BJ (cell line): ENCODE measurements at places on chromosomes 1 and 21.
A peak's percentile ranks its signal among the peaks of the same experiment; 100 is the strongest.

DNA sequence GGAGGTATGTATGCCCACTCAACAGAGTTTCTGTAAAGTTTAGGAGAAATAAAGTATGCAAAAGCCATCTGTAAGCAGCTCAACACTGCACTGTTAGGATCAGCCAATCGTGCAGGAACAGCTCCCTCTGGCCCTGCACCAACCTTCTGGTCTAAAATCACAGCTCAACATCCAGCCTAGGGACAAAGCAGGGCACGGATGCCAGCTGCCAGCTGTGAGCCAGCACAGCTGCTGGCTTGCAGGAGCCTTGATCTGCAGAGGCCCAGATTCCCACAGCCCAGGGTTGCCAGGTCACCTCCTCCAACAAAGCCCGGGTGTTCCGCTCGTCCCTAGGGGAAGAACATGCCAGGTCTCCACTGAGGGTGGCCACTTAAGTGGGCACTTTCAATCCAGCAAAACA lies 8.6 kb downstream of the ACOT7 start:
- no peak for DNase-seq

- no peak for DNase-seq
These were observed 77.5 kb upstream of the L1TD1 start for GRCh38 chr1:62117018-62117750.

DNA sequence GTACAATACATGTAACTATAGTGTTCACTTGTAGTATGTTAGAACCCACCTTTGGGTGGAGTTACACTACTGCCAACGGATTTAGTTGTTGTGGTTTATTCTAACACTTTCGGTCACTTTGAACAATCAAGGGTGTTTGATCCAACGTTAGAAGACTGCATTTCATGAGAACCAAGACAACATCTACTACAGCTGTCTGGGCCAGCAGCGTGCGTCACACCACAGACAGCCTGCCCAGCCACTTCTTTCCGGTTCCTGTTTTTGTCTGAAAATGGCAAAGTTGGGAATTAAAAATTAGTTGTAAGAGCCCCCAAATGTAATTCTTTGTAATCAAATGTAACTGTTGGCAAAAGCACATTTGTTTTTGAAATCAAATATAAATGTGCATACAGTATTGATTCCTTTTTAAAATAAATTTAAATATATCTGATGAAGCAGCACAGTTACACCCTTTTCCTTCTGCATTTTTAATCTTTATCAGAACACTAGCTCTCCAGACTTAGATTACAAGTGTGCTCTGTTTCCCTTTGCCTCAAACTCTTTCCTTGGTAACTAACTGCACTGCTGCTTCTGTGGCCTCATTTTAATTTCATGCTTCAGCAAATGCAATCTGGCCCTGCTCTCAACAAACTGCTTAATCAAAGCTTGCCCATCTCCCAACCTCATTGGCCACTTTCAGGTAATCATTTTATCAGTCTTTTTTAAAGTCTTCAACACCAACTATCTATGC lies 86.6 kb upstream of the DPH5 start:
- DNase-seq: no peak

GRCh38 chr1:43282220-43283195 lies 2.9 kb downstream of the C1orf210 start:
- DNase-seq: no peak

DNA sequence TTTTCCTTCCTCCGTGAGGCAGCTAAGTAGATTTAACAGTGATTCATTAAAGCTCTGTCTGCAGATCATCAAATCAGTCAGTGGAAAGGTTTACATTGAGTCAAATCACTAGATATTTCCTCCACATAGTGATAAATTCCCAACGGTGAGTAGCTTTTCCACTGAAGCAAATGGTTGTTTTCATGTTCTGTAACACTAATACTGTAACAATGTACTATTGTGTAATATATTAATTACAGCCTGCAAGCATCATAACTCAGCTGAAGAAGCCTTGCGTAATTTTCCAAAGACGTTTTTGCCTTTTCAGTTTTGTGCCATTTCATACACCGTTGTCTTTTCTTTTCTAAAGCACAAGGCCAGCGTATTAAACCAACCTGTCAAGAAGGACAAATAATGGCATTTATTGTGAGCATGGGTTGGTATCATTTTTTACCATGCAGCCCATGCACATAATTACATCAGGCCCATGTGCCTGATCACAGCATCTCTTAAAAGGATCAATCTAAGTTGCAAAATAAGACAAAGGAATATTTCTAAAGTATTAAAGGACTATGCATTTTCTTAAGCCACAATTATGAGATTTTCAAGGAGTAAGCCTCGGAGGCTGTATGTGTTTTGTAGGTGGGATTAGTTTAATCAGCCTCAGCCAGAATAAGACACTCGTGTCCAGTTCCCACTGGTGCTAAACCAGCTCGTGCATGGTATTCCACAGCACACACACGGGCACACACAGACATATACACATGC lies 16.7 kb upstream of the PDE9A start:
- peak; percentile 18 for DNase-seq

- no peak for DNase-seq
These were observed 98.5 kb downstream of the DISC1 start for GRCh38 chr1:231724876-231725647.

DNA sequence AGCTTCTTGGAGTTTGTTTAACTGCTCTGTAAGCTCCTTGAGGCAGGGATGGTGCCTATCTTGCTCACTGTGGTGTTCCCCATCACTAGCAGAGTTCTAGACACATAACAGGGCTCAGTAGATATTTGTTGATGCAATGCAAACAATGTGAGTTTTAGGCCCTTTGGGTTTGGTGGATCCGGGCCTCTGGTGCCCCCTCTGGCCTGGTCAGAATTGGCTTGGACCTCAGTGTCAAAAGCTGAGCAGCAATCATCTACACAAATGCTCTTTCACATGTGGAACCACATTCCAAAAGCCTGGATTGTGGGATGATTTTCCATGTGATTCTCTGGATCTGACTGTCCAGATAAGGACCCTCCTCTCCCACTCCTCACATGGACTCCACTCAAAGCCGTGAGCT lies 53.4 kb upstream of the BCAR3 start:
- no peak for DNase-seq

GRCh38 chr1:38587766-38588165 lies 271.8 kb downstream of the RRAGC start:
- no peak for DNase-seq

DNA sequence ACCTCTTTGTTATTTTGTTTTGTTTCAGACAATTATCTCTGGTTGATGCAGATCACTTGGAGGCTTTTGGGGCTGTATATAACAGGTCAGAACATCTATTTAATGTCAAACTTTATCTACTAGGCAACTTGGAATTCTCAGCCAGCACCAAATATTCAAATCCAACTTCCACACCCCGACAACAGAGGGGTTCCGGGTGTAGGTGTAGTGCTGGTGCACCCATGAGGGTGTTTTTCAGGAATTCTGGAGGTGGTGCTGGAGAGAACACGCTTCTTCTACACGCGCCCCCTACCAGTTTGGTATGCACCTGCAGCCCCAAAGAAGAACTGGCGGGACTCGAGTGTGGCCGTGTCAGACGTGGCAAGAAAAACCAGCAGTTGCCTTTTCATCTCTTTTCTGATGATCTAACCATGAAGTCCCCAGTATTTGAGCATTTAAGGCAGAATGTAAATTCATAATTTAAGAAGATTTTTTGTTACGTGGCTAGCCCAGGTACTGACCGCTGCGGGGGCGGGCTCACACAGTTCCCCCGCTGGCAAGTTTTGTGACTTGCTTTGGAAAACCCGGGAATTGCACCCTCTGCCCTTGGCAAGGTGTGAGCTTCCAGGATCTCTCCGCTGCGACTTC lies 462 bp upstream of the TLCD4 start:
- no peak for DNase-seq

DNA sequence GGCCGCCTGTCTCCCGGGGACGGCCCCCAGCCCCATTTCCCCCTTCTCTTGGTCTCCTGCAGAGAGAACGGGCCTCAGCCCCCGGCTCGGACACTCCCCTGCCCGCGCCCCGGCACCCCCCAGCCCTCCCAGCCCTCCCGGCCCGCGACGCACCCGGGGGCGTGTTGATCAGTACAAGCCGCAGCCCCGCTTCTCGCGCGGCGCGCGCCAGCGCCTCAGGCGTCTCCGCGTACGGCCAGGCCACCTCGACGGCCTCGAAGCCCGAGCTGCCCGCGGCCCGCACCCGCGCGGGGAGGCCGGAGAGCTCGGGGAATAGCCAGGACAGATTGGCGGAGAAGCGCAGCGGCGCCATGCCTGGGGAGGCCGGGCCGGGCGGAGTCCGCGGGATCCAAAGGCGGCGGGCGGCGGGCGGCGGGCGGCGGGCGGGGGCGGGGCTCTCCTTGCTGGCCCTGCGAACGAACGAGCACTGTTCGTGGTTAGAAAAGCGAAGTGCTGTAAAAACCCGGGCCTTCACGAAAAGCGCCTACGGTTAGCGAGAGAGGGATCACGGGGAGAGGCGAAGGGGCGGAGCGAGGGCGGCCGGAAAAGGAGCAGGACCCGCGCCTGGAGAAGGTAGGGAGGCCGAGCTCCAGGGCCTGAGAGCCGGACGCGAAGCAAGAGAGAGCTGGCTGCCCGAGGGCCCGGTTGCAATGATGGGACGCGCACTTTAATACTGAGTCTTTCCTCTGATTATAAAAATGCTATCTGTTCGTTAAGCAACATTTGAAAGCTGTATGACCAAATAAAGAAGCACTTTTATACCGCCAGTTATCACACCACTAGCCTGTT lies at the start of gene HYI:
HYI (minus strand) TSS at position 490 of the 828 bp plus-strand sequence; CDS start at position 352, 138 bp downstream.
- peak; percentile 51 for DNase-seq

- no peak for DNase-seq
These were observed 12.1 kb downstream of the CSTB start for GRCh38 chr21:43763901-43764523.

DNA sequence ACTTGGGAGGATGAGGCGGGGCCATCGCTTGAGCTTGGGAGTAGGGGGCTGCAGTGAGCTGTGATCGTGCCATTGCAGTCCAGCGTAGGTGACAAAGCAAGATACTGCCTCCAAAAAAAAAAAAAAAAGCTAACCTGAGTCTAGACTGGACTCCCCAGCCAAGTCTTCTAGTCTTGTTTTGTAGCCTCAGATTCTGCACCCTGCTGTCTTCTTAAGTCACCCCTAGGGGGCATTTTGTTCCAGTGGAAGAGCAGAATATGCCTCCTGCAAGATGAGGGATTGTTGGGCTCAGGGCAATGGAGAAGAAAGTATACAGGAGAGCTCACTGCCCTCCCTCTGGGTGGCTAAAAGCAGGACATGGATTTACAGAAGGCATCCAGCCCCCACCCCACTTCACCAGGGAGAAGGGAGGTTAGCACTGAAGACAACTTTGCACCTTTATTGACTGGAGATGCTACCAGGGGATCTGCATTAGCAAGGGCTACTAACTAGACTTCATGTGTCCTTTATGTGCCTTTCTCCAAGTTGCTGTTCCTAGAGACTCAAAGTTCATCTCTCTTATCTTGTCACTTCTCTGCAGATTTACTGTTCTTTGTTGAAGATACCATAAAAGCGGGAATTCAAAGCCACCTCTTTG lies 15.3 kb upstream of the RNF187 start:
- DNase-seq: no peak

DNA sequence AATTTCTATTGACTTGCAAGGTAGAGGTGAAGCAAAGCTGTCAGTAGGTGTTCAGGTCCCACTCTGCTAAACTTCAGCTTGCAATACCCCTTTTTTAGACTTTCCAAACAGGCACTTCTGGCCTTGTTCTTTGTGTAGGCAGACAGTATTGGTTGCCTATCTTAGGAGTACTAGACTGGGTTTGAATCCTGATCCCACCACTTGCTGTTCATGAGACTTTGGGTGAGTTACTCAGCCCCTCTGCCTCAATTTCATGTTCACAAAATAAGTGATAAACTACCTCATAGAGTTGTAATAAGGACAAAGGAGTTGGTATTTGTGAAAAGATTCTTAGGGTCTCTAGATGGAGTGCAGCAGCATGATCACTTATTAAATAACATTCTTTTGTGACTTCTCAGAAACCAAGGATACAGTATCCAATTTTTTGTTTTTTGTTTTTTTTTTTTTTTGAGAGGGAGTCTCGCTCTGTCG lies 5.2 kb downstream of the RCC1 start:
- DNase-seq: no peak
